ENCODE measurements at places on chromosomes 2 and 18. TPM values are rescaled to one million over a fixed set of nuclear protein-coding genes. Genes with fewer than 3 reads are reported as not detected.
A peak's percentile ranks its signal among the peaks of the same experiment; 100 is the strongest.

GRCh38 chr2:29580223-29580622 is 341.2 kb downstream of the ALK start:
- no peak overlapping the region for H3K4me3 ChIP-seq
- H3K27me3 ChIP-seq, result no peaks in the 10 kb centered on the region
- no peak for DNase-seq
- no peak overlapping the region for H3K27ac ChIP-seq
- no peaks in the 10 kb centered on the region for H3K4me1 ChIP-seq
- H3K36me3 ChIP-seq, result no peaks in the 10 kb centered on the region

- no peaks in the 10 kb centered on the region for H3K36me3 ChIP-seq
- no peak for DNase-seq
- no peak overlapping the region for H3K27ac ChIP-seq
- H3K4me1 ChIP-seq, result no peaks in the 10 kb centered on the region
These were observed 62.3 kb upstream of the ACYP2 start for GRCh38 chr2:54052825-54053718.

DNA sequence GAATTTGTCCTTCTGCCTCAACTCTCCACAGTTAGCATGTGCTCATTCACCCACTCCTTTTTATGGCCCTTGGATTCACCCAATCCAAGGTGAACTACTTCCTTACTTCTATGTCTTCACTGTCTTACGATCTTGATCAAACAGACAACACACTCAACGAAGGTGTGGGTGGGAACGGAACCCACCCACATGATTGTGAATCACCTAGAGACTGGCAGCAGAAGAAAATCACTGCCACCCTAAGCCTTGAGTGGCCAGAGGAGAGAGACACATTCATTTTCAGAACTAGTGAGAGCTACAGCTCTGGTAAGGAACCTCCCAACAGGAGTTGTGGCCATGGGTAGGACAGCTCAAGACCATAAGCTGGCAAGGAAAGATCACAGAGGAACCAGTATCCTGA is 194.3 kb downstream of the PLCL1 start:
- no peak for DNase-seq
- no peaks in the 10 kb centered on the region for H3K36me3 ChIP-seq
- H3K27me3 ChIP-seq, result no peaks in the 10 kb centered on the region
- H3K4me3 ChIP-seq, result no peak overlapping the region
- H3K4me1 ChIP-seq, result peaks cover 22% of the 10 kb centered on the region
- H3K27ac ChIP-seq, result no peak overlapping the region

DNA sequence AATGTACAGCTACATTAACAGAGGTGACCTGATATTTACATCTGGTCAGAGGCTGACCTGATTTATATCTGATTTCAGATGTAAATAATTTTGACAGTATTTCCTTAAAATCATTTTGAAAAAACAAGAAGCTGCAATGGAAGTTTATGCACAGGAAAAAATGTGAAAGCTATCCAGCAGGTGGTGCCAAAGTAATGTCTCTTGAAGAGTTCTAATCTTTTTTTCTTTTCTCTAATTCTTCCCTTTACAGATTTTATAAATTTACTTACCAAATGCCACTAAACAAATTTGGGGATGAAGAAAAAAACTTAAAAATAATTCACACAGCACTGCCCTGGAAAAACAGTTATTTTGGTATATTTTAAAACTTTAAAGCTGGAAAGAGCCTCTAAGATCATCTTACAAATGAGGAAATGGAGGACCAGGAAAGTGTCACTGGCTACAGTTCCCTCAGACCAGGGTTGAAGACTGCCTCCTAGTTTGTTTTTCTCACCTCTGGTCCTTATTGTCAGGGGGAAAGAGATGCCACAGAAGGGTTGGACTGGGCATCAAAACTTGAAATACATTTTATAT is 16.4 kb upstream of the FBLN7 start:
- DNase-seq, result no peak
- H3K27ac ChIP-seq, result no peak overlapping the region
- no peaks in the 10 kb centered on the region for H3K4me1 ChIP-seq
- peaks cover 16% of the 10 kb centered on the region for H3K36me3 ChIP-seq
- no peaks in the 10 kb centered on the region for H3K27me3 ChIP-seq
- H3K4me3 ChIP-seq, result no peak overlapping the region

- no peak overlapping the region for H3K4me3 ChIP-seq
- no peaks in the 10 kb centered on the region for H3K4me1 ChIP-seq
- H3K27ac ChIP-seq, result no peak overlapping the region
- H3K27me3 ChIP-seq, result no peaks in the 10 kb centered on the region
These were observed 730.3 kb downstream of the CNTNAP5 start for GRCh38 chr2:124755386-124755785.

- no peak overlapping the region for H3K27ac ChIP-seq
- peaks cover 73% of the 10 kb centered on the region for H3K4me1 ChIP-seq
- peaks cover 3% of the 10 kb centered on the region for H3K36me3 ChIP-seq
- H3K27me3 ChIP-seq, result no peaks in the 10 kb centered on the region
- H3K4me3 ChIP-seq, result no peak overlapping the region
These were observed 41.6 kb downstream of the CAB39 start for GRCh38 chr2:230754200-230754599.

DNA sequence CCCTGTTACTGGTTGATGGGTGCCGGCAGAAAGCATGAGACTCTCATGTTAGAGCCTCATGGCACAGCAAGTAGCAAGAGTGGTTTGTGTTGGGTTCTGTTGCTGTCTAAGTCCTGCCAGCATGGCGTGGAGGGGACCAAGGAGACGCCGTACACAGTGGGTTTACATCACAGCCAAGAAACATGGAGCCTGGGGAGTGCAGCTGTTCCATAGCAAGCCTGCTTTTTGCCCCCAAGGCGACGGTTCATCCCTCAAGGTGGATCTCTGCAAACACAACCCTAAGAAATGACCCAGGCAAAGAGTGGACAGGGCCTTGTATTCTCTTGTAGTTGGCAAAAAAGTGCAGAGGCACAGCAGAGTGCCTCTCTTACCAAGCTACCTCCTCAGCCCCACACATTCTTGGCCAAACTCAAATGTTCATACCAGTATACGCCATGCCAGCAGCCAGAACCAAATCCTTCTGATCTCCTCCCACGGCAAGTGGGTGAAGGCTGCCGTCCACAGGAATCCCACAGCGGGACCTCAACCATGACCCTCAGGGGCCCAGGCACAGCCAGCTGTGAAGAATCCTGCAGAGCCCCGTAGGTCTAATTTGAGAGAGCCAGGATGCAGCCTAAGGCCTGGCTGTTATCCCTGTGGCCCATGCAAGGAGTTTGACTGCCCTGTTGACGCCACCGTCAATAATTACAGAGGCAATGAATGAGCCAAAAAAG is 19.0 kb downstream of the SNED1 start:
- no peaks in the 10 kb centered on the region for H3K4me1 ChIP-seq
- H3K36me3 ChIP-seq, result no peaks in the 10 kb centered on the region
- no peak overlapping the region for H3K27ac ChIP-seq
- no peak overlapping the region for H3K4me3 ChIP-seq
- no peak for DNase-seq

DNA sequence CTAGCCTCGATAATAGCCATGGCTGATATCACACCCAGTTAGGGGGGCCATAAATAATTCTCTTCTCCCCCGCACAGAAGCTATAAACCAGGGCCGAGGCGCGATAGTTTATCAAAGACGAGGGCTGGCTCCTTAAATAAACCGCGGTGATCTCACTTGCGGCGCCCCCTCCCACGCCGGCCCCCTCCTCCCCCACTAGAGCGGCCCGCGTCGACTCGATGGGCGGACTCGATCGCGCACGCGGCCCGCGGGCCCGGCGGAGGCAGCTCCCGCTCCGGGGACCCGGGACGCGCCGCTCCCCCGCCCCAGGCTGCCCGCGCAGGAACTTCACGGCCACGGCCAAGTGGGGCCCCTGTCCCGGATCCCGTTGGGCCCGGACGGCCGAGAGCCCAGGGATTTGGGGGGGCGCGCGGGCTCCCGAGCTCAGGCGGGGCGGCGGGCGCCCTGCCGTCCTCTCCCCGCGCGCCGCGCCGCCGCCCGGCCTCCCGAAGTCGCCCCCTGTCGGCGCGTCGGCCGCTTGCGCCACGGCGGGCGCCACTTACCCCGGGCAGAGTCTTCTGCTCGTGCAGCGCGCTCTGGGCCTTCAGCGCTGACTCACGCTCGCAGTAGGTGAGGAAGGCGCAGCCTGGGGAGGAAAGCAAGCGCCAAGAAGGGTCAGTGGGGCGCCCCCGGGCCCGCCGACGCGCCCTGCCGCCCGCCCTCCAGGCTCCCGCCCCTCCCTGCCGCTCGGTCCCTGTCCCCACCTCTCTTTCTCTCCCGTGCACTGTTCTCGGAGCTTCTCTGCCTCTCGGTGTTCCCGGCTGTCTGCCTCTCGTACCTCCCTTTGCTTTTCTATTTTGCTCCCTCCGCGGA is 80.4 kb downstream of the CELF4 start:
- H3K4me3 ChIP-seq, result no peak overlapping the region
- DNase-seq, result no peak
- no peaks in the 10 kb centered on the region for H3K36me3 ChIP-seq
- H3K27me3 ChIP-seq, result peaks cover 76% of the 10 kb centered on the region

DNA sequence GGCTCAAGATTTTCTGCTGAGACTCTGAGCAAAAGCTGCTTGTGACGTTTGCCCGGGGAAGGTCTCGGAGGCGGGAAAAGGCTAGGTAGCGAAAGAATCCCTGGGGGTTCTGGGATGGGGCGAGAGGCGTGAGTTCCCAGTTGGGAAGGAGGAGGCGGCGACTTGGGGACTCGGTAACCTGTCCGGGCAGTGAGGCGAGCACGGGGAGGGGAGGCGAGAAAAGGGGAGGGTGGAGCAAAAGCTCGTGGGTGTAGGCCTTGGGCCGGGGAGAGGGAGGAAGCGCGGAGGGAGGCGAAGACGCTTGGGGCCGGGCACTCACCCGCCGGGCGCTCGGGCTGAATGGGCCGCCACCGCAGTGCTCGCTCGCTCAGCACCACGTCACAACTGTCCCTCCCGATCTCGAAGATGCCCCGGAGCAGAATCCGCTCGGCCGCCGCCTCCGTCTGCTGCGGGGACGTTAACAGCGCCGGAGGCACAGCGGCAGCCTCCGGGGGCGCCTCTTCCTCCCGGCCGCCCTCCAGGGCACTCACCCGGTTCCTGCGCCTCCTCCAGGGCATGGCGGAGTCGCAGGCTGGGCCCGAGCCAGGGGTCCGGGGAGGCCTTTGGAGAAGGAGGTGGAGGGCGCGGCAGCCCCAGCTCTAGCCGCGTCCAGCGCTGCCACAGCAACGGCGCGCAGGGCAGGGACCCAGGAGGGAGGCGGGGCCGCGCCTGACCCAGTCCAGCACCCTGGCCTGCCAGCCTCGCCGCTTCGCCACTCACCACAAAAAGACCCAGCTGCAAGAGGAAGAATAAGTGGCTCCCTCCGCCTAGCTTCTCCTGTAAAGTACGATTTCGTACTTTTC is at the start of gene CERKL:
CERKL (minus strand) TSS at position 656 of the 842 bp plus-strand sequence; CDS start at position 557, 99 bp downstream.
- peak; percentile 34 for DNase-seq
- no peaks in the 10 kb centered on the region for H3K4me1 ChIP-seq

GRCh38 chr2:134778372-134778771 is 59.6 kb upstream of the TMEM163 start:
- peaks cover 20% of the 10 kb centered on the region for H3K4me1 ChIP-seq
- H3K36me3 ChIP-seq, result no peaks in the 10 kb centered on the region
- DNase-seq, result no peak
- no peak overlapping the region for H3K4me3 ChIP-seq
- H3K27me3 ChIP-seq, result no peaks in the 10 kb centered on the region
- H3K27ac ChIP-seq, result no peak overlapping the region

DNA sequence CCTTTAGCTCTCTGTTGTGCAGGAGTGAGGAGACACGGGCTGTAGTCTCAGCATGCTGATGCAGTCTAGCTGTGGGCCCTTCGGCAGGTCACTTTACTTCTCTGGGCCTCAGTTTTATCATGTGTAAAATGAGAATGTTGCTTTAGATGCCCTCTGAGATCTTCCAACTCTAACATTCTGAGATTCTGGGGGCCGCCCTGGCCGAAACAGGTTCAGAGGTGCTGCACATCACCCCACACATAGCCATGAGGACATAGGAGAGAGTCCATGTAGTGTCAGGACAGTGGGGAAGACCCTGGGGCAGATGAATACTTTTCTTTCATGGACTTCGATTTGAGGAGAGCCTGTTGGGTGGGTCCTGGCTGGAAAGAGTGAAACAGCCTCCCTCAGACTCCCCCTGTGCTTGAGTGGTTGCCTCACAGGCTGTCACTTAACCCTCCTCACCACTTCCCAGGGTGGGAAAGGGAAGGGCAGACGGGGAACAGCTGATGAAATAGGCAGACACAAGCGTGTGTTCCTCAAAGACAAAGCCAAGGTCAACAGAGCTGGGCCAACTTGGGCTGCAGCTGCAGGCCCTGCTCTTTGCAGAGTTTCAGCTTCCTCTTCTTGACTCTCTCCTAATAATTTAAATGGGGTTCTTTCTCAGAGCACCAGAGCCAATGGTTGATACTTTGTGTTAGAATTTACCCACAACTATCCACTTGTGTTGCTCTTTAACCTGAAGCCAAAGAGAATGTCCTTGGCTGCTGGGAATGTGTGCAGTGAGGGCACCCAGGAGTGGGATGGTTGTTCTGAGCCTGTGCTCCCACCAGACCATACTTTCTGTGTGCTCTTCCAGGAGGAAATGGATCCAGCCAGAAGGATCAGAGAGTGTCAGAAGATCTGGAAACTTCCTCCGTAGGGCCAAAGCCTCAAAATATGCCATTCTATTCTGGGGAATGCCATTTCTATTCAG is 14.7 kb upstream of the MRPL33 start:
- no peaks in the 10 kb centered on the region for H3K36me3 ChIP-seq
- DNase-seq, result peak; percentile 45
- H3K27me3 ChIP-seq, result no peaks in the 10 kb centered on the region
- peak overlapping the region; percentile 37 for H3K27ac ChIP-seq
- H3K4me1 ChIP-seq, result peaks cover 12% of the 10 kb centered on the region

- H3K4me3 ChIP-seq, result no peak overlapping the region
- peak overlapping the region; percentile 62 for H3K27ac ChIP-seq
- peaks cover 4% of the 10 kb centered on the region for H3K4me1 ChIP-seq
- DNase-seq, result peak; percentile 54
These were observed 1.7 kb downstream of the ALLC start for GRCh38 chr2:3659447-3660432.

DNA sequence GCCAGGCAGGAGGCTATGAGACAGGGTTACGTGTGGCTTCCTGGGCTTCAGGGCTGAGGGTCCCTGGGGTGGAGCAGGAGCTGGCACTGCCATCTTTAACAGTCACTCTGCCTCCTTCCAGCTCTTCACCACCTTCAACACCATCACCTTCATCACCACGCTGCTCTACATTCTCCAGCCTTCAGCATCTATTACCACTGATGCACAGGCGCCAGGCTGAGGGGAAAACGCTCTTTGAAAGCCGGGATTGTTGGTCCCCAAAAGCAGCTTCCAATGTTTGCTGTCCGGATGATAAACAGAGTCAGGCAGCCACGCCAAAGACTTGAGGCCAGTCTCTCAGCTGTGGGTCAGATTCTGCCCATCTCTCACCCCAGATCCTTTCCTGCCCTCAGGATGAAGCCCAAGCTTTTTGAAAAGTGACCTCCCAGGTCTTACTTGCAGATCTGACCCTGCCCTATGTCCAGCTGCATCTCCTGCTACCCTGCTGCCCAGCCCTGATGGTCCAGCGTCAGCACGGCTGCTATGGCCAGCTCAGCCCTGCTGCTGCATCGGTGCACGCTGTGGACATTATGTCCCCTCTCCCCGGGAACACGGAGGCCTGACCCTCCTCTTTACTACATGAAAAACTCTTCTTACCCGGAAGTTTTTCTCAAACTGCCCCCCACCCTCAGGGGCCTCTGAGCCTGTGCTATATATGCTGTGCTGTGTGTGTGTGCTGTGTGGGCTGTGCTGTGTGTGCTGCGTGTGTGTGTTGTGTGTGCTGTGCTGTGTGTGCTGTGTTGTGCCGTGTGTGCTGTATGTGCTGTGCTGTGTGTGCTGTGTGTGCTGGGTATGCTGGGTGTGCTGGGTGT is 31.2 kb upstream of the MAL start:
- H3K4me1 ChIP-seq, result no peaks in the 10 kb centered on the region
- H3K27me3 ChIP-seq, result peaks cover 39% of the 10 kb centered on the region

KIAA2012 gene
- not detected for total RNA-seq

DNAJC5G gene
- 1.1 TPM for total RNA-seq

ADI1 gene
- total RNA-seq, result 172 TPM

KLHL41 gene
- 105 TPM for total RNA-seq

ASTL gene
- not detected for total RNA-seq

FBXO15 gene
- not detected for total RNA-seq

ABCG5 gene
- total RNA-seq, result 0.13 TPM

KCNJ13 gene
- total RNA-seq, result not detected

CCNYL1 gene
- total RNA-seq, result 11.7 TPM
